Tongue (tissue), 3 donors: ENCODE measurements at places on chromosomes 2 and 18.

- no peak for DNase-seq
Observed at GRCh38 chr18:45727068-45727467, 3.1 kb downstream of the SLC14A1 start.

DNA sequence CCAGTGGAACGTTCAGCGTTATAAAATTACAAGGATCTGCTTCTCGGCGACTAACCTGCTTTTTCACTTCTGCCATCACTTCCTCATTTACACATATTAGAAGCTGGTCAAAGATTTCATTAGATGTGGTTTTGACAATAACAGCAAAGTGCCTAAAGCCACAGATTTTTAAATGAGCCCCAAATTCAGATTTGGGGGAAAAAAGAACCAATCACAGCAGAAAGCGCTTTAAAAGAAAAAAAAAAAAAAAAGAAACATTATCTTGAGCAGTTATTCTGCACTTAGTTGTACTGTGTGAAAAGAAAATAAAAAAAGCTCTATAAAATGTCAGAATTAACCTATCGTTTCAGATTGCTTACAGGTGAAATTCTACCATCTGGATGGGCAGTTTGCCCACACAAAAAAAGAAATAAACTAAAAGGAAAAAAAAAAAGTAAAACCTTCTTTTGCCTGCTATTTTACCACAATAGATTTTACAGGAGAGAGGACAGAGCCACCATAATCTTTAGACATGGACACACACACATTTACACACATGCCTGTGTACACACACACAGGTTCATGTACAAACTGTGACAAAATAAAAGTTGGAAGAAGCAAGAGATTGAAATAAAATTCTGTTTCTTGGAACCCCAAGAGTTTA lies 167.2 kb downstream of the TCF4 start:
- DNase-seq: no peak

DNA sequence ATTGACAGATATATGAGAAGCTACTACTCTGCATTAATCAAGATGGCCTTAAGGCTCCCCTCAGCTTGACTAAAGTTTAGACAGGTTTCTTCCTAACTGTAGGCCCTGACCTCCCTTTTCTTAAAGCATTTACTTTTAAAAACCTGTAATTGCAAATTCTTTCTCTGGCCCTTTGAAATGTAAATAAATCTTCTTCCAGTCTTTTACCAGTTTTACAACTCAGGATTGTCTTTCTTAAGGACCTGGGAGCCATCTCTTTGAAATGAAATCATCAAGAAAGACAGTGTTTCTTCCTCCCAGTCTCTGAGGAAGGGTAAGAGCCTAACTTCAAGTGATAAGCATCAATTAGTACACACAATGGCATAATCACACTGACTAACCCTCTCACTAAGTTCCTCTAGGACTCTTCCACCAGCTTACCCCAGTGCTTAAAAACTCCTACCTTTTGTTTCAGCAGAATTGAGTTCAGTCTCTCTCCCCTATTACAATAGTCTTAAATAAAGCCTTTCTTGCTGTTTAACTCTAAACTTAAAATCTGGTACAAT lies 58.7 kb upstream of the CDH20 start:
- no peak for DNase-seq

GRCh38 chr2:238955648-238956531 lies 108.0 kb downstream of the TWIST2 start:
- DNase-seq: no peak

DNA sequence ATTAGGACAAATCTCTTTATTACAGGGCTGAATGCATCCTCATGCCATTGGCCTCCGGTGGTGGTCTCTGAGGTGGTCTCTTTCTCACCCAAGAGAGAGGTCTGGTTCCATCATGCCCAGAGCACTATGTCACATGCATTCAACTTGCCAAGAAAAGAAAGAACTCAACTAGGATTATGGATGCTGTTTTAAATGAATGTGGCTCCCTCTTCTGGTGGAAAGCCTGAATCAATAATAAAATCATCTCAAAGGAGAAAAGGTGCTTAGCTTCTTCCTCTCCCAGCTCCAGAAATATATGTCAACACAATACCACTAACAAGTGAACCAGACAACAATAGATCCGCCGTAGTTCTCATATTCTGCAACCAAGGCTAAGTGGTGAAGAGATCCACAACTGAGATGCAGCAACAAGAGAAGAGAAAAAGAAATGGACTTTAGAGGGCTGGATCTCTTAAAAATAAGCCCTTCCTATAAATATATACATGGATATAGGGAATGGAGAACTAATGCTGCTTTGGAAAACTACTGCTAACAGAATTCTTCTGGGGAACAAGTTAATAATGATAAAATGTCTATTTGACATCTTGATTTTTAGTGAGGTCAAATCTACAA lies 396.8 kb downstream of the NCKAP5 start:
- DNase-seq: peak; percentile 87

DNA sequence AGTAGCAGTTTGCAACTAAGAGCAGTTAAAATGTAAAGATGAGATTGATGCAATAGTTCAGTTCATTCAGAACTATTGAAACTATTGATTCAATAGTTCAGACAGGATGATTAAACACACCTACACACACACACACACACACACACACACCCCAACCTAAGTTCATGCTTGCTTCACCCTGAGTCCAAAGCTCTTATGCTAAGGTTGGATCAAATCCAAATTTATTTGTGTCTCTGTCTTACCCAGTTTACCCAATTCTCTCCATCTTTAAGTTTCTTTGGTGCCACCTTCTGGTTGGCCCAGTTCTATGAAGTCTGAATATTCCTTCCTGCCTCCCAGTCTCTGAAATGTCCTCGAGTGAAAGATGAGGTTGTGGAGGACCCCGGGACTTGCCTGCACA lies 5.1 kb downstream of the SERPINB8 start:
- DNase-seq: no peak

DNA sequence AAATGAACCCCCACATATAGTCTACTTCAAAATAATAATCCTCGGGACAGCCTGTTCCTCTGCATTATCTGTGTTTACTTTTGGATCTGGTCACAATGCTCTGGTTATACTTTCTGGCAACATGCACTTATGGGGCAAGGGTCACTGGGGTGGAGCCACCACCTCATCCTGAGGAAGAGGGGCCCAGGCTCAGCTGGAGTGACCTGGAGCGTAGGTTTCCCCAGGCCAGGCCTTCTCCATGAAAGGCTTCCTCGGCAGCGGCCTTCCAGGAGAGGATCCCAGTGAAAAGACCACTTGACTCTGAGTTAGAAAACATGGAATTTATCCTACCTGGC lies 237.4 kb downstream of the SETBP1 start:
- DNase-seq: no peak

- DNase-seq: no peak
Observed at GRCh38 chr2:47688561-47688960, 94.4 kb upstream of the MSH6 start.

DNA sequence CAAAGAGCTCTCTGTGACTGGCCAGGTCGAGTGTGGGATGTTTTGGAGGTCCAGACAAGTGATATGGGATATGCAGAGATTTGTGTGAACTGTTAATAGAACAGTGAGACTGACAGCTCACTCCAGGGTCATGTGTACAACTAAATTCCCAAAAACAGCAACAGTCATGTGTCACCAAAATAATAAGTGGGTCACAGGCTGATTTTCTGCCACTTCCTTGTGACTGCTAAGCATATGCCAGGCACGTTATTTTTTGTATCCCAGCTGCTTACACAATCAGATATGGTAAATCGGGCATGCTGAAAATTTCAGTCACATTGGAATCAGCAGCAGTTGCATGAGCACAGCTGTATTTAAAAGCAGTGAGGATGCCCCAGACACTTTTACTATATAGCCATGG lies 198.7 kb downstream of the PTGR3 start:
- peak; percentile 79 for DNase-seq

- DNase-seq: no peak
Observed at GRCh38 chr2:13616059-13616458, 899.3 kb downstream of the TRIB2 start.

DNA sequence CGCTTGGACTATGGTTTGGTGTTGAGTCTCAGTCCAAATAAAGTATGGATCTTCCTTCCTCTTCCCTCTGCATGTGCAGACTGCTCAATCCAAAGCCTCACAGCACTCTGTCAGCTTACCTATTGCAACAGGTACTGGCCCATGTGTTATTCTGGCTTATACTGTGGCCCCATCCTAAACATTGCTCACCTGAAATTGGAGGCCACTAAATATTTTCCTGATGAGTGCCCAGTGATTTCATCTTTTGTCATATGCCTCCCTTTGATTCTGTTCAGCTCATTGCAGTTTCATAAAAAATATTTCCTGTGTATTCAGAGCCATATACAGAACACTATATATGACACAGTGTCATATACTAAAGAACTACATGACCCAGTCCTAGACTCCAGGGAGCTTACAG lies 86.3 kb upstream of the FAM136A start:
- no peak for DNase-seq

DNA sequence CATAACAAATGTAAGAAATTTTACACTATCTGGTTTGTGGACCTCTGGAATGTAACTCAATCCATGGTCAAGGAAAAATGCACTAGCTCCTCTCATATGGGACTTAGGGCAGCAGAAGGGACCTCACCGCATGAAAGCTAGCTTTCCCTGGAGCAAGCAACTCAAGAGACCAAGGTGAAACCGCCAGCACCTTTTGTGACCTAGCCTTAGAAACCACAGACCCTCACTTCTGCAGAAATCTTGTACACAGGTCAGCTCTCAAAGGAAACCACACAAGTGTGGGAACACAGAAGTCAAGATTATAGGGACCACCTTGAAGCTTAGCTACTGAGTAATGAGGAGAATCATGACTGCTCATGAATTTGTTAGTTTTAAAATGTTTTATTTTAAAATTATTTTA lies 222.5 kb downstream of the DLGAP1 start:
- DNase-seq: no peak

GRCh38 chr18:60911504-60911903 lies 421.7 kb upstream of the CDH20 start:
- DNase-seq: no peak

DNA sequence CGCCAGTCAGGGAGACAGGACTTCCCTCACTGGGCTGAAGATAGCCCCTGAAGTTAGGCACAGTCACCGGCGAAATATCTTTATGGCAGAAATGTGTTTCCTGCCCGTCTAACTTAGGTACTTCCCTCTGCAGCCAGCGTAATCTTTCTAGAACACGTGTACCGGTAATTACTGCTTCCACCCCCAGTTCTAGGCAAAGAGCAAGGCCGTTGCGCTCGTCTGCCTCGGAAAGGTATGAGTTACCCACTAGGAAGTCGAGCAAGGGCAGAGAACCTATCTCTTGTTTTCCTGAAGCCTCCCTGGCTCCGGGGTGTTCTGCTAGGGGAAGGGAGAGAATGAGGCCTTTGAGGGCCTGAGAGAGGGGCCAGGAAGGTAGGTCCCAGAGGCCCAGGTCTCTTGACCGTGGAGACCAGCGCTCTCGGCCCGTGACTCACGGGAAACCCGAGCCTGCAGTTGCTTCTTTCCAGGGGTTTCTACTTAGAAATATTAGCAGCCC lies 70.0 kb downstream of the TWSG1 start:
- no peak for DNase-seq

GRCh38 chr2:85537600-85538506 lies 1.1 kb upstream of the MAT2A start:
- peak; percentile 75 for DNase-seq

GRCh38 chr2:30633039-30633438 lies 174.2 kb downstream of the CAPN13 start:
- DNase-seq: no peak

DNA sequence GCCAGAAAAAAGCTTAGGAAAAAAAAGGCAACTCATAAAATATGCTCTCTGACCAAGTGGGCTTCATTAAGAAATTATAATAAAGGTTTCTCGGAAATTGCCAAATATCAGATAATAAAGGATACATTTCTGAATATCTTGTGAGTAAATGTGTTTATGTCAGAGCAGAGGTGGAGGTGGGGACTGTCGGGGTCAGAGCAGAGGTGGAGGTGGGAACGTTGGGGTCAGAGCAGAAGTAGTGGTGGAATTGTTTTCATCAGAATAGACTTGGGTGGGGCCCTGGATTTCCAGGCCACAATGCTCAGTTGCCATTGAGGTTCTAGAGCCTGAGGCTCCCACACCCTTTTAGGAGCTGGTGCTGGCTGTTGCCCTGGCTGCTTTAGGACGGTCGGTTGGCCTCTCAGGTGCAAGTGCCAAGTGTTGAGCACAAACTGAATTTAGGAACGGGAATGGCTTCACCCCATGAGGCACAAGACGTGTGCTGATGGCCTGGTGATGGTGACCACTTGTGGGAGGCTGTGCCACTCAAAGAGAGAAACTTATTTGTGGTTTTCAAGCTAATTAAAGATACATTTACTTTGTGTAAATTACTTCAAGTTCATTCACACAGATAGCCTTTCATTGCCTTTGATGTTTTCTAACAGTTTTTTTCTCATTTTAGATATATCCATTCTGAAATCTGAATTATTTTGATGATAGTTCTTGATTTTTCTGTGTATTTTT lies 131.5 kb downstream of the ATP9B start:
- peak; percentile 42 for DNase-seq

GRCh38 chr18:51852681-51853080 lies 487.3 kb upstream of the DCC start:
- DNase-seq: no peak

- DNase-seq: no peak
Observed at GRCh38 chr2:1546901-1547300, 133.6 kb downstream of the TPO start.

DNA sequence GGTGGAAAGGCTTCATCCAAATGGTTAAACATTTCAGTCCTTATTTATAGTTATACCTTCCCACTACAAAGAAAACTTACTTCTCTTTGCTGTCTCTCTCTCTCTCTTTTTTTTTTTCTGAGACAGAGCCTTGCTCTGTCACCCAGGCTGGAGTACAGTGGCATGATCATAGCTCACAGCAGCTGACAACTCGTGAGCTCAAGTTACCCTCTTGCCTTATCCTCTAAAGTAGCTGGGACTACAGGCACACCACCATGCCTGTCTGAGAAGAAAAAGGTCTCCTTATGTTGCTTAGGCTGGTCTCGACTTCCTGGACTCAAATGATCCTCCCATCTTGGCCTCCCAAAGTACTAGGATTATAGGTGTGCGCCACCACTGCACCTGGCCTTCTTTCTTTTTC lies 32.3 kb upstream of the OLA1 start:
- DNase-seq: peak; percentile 42

DNA sequence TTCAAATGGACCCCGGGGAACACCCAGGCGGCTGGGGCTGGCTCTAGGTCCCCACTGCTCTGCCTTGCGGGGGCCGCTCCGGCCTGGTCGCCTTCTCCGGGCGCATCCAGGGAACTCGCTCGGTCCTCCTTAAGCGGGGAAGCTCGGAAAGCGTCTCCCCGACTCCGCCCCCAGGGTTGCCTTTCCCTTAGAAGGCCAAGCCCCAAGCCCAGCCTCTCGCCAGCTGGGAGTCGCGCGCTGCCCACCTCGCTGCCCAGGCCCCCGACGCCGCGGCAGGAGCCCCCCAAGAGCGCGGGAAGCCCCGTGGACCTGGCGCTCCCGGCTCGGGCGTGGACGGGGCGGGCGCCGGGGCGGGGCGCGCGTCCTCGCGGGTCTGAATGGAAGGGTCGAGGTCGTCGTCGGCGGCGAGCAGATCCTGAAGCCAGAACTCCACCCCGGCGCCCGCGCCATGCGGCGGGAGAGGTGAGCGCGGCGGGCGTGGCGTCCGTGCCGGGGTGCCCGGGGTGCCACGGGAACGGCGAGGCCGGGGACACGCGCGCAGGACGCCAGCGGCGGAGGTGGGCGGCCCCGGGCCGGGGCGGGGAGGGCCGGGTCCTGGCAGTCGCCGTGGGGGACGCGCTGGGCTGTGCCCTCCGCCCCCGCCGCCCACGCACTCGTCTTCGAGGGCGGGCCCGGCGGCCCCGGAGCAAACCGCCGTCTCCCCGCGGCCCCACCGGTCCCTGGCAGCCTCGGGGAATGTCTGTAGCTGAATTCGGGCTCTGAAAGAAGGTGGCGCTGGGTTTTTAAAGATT lies at the start of gene BOK:
TSS of gene BOK (plus strand) at position 214 of the 791 bp plus-strand sequence. CDS start 739 bp downstream, outside the sequence.
- peak; percentile 86 for DNase-seq

- DNase-seq: no peak
Observed at GRCh38 chr2:165725421-165725820, 68.6 kb downstream of the GALNT3 start.
